ENCODE measurements at places on chromosomes 16 and 17.

DNA sequence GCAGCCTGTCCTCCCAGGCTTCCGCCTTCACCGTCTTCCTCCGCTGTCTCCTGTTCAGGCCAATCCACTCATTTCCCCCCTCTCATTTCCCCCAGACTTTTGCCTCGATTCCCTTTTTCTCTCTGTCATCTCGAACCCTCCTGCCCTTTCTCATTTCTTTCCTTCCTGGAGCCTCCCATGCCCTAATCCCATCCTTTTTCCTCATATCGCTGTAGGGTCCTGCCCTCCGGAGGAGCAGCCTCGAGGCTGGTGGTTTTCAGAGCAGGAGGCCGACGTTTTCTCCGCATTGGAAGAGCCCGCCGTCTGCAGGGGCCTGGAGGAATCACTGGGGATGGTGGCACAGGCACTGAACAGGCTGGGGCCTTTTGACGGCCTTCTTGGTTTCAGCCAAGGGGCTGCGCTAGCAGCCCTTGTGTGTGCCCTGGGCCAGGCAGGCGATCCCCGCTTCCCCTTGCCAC lies 597 bp downstream of the OVCA2 start:
- DNase-seq, result no peak

DNA sequence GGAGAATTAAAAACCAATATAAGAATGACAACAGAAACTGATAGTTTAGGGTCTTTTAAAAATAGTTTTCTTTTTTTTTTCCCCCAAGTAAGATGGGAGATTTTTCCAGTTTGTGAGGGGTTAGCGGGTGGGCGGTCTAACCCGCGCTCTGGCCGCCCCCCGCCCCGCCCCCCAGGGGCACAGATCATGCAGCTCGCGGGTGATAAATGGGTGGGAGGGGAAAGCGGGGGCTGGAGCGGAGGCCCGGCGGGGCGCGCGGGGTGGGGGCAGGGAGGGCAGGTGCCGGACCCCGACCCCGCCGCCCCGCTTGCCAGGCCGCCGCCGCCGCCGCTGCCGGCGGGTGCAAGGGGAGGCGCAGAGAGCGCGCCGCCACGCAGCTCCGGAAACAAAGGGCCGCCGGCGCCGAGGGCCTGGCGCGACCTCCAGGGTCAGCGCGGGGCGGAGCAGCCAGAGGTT lies 60.1 kb upstream of the GSE1 start:
- DNase-seq, result no peak

DNA sequence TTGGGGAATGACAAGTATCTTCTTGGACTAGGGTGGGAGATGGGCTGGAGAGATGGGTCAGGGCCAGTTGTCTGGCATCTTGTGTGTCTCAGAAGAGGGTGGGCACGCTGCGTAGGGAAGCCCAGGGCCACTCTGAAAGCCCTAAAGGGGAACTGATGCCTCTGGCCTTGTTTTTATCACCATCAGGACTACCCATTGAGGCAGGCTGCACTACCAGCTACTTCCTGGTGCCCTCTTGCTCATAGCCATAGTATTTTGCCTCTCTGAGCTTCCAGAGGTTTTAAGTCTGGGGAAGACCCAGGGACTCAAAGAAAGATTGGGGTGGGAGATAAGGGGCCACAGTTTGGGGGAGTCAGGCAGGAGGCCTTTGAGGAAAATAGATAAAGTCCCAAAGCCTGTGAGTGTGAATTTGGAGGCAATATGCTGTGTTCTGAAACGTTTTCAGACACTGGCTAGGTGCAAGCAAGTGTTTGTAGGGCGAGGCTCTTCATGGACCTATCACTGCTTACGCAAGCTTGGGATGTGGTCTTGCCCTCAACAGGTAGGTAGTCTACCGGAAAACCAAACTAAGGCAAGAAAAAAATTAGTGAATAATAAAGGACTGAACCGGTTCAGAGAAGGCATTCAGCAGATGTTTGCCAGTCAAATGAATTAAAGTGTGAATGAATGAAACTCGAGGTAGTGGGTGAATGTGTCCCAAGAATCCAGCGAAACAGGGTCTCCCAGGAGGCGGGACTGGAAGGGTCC lies 688 bp upstream of the ITGB3 start:
- DNase-seq, result no peak

GRCh38 chr17:49555495-49556222 lies 20.0 kb upstream of the NXPH3 start:
- DNase-seq, result no peak

- no peak for DNase-seq
Observed at GRCh38 chr16:85152414-85153030, 40.2 kb upstream of the CIBAR2 start.

GRCh38 chr17:33582661-33583060 lies 289.6 kb upstream of the ASIC2 start:
- no peak for DNase-seq

All from amniotic stem cell (primary cell).